NCI-H526 treated with DMSO at 0.1 percent for 48 hours (cell line): ENCODE measurements at places on chromosomes 12 and 14.

DNA sequence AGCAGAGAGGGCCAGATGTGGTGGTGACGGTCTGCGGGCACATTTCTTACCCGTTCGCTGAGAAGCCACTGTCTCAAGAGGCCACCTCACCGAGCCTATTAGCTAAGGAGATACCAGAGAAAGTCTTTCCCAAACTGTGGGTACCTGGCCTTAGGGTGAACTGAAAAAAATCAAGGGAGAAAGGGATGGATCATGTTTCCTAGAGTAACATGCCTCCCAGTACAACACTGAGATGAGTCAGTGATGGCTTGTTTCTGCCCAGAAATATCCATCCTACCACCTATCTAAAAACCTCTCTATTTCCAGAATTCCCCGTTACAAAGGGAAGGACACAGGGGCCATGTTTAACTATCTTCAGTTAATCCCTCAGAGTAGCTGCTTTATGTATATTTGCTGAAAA is 83.7 kb downstream of the LMNTD1 start:
- DNase-seq: no peak

- DNase-seq: peak; percentile 14
These were observed 677 bp downstream of the C12orf75 start for GRCh38 chr12:105330931-105331804.

DNA sequence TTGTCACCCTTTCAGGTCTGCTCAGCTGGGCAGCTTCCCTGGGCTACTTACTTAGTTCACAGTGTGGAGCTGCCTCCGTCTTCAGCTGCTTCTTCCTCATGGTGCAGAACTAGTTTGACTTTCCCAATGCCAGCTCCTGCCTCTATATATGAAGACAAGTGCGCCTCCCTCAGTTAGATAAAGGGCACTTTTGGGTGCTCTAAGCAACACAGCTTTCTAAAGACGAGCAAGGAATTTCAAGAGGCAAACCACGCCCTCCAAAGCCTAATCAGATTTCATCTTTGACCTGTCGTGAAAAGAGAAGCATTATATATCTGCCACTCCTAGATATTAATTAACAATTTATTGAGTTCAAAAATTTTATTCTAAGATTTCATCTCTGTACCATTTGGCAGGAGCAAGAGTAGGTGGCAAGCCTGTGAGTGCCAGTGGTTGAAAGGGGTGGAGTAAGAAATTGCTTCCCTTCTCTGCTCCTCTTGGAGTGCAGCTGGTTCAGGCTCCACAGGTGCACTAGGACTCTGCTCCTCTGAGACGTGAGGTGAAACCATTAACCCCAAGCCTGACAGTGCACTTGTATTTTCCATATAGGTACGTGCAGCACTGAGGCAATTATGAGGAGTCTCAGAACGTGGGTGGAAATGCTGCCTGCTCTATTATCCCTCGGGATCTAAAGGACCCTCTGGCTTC is 2.1 kb upstream of the SLC11A2 start:
- peak; percentile 62 for DNase-seq

GRCh38 chr12:48690990-48691389 is 9.0 kb upstream of the KANSL2 start:
- no peak for DNase-seq

- no peak for DNase-seq
These were observed 598.4 kb downstream of the RPL10L start for GRCh38 chr14:46053221-46053620.

GRCh38 chr14:37210448-37210847 is 12.7 kb downstream of the MIPOL1 start:
- DNase-seq: no peak

DNA sequence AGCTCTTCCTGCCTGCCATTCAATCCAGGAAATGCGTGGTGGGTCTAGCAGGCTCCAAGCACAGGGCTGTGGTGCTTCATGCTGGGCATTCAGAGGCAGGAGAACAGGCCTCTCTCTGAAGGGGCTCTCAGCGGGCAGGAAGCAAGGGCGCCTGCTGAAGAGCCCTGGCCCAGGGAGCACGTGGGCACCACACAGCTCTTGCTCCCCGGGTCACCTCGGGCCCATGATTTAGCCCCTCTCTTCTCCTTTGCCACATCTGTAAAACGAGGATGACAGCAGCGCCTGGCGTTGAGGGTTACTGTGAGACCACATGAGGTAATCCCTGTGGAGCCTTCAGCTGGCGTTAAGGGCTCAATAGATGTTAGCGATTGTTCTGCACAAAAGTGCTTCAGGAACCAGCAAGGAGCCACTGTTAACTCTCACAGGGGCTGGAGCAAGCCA is 37.6 kb upstream of the SPTLC2 start:
- DNase-seq: no peak

- DNase-seq: no peak
These were observed 26.9 kb upstream of the RXYLT1 start for GRCh38 chr12:63752841-63753240.

GRCh38 chr14:79597566-79597965 is 613.7 kb downstream of the DIO2 start:
- DNase-seq: no peak

DNA sequence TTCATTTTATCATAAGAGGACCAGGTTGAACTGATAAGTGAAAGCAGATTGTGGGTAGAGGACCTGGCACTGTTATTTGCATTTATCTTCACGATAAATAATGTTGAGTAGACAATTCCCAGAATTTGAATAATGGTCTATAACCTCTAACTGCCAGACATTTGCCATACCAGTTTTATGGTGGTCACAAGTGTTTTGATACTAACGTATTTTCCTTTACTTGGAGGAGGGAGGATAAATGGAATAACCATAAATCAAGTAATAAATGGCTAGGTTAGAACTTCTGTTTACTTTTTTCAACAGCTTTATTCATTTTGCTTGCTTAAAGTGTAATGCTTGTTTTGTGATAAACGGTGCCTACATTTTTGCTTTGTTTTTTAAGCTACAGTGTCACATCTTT is 9.5 kb downstream of the PAX9 start:
- DNase-seq: peak; percentile 54

GRCh38 chr14:90454041-90455000 is 57.5 kb downstream of the CALM1 start:
- peak; percentile 81 for DNase-seq

- DNase-seq: no peak
These were observed 1.0 kb downstream of the CLBA1 start for GRCh38 chr14:104986487-104987164.

DNA sequence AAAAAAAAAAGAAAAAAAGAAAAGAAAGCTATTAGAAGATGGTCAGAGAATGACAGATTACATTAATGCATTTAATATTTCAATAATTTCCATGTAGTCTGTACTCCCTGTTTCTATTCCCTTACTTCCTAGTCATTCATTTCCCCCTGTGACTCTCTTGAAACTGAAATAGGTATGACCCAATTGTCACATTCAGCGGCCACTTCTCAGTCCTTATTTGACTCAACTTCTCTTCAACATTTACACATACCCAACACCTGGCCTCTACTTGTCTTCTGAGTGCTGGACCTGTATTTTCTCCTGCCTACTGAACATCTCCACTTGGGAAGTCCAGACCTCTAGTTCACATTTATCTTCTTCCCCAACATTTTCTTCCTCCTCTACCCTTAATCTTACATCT is 7.2 kb downstream of the EEA1 start:
- no peak for DNase-seq

- no peak for DNase-seq
These were observed 33.9 kb downstream of the RDH12 start for GRCh38 chr14:67735336-67736147.

GRCh38 chr12:14313379-14314138 is 51.9 kb upstream of the ATF7IP start:
- no peak for DNase-seq

- peak; percentile 74 for DNase-seq
These were observed 71.3 kb downstream of the ANKRD9 start for GRCh38 chr14:102437997-102438915.

- DNase-seq: no peak
These were observed 17.7 kb downstream of the RFX4 start for GRCh38 chr12:106600503-106600902.

GRCh38 chr12:93176165-93176564 is 201.6 kb upstream of the NUDT4 start:
- no peak for DNase-seq

DNA sequence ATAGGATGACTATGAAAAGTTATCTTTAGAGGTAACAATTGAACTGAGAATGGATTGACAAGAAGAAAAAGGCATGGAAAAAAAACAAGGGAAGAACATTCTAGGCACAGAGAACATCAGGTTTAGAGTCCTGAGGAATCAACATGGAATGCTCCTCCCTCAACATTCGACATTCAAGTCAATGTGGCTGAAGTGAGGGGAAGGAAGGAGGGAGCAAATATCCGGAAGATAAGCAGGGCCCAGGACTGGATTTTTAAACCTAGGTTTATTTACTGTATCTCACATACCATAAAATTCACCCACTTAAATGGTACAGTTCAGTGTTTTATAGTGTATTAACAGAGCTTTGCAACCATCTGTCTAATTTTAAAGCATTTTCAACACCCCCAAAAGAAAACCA is 9.6 kb upstream of the CCER1 start:
- no peak for DNase-seq

DNA sequence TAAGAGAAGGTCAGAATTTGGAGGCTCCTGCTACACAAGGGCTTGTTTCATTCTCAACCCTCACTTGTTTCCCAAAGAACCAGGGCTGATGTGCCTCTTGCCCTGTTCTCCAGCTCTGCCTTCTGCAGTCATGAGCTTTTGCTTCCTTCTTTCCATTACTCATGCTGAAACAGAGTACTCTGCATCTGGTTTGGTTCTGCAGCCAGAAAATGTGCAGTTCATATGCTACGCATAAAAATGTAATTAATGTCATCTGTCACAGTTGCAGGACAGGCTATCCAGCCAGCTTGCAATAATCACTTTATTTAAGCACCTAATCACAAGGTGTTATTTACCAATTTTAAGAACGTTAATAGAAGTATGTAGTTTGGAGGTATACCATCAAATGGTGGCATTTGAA is 150.2 kb downstream of the SRGAP1 start:
- no peak for DNase-seq

GRCh38 chr14:76090616-76091391 is 60.9 kb upstream of the GPATCH2L start:
- DNase-seq: no peak

GRCh38 chr12:66329941-66330340 is 27.6 kb downstream of the HELB start:
- DNase-seq: no peak

DNA sequence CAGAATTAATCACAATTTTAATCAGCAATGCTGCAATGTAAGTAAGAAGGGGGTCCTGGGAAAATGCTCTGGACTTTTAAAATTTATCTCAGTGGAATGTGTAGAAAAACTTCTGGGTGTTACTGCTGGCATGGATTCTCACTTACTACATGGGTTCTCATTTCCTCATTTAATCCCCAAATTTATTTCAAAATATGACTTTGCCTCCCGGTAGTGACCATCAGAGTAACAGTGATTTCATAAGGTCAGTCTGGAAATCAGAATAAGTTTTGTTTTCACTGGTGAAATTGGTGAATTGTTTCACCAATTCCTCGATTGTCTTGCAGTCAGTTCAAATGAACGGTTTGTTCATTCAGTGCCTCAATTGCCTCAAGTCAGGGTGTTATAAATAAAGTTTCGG is 22.3 kb upstream of the DDHD1 start:
- DNase-seq: no peak

DNA sequence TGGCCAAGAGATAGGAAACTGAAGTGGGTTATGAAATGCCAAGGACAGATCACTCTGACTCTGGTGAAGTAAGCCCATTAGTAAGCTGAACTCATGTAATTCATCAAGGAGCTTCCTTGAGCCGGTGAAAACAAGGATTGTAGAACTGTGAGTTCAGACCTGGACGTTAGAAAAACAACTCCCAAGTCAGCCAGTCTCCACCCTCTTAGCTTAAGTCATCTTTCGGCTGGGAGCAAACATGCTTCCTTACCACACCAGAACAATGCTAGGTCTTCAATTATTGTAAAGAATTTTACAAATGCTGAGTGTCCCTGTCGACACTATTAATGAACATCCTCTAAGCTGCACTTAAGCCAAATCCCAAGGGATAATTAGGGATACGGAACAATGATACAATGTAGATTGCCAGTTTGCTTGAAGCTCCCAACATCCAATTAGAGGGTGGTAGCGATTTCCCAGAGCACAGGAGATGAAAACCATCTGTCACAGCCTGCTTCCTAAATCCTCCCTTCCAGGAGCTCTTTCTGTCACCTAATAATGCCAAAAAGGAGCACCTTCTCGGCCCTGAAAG is 45.7 kb upstream of the VASH1 start:
- no peak for DNase-seq

GRCh38 chr12:84658877-84659276 is 253.7 kb downstream of the SLC6A15 start:
- peak; percentile 23 for DNase-seq

GRCh38 chr12:15336768-15337553 is 14.7 kb downstream of the PTPRO start:
- DNase-seq: no peak

DNA sequence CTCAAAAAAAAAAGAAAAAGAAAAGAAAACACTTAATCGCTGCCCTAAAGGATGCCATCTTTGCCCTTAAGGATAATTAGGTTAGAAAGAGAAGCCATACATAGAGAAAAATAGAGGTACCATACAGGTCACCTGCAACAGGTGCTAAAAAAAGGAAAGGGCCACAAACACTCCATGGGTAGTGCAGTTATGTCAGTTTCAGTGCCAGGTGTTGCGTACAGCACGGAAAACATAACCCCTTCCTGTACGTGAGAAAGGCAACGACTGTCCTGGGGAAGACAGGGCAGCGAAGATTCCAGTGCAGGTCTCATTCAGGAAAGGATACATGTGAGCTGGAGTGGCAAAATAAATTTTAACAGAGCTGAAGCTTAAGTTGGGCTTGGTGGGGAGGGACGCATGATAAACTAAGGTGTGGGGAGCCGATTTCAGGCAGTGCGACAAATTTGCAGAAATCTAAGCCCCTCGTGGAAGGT is 553 bp upstream of the DAZAP2 start:
- DNase-seq: peak; percentile 54

- no peak for DNase-seq
These were observed 934.5 kb downstream of the TMEM121 start for GRCh38 chr14:106460916-106461315.
